Myocyte (in vitro differentiated cells): ENCODE measurements at places on chromosomes 4 and X. TPM values are rescaled to one million over a fixed set of nuclear protein-coding genes. Genes with fewer than 3 reads are reported as not detected.

Gene USP46
- total RNA-seq: 20.8 and 21.0 TPM in 2 replicates

Gene TMSB15C
- total RNA-seq: 3.2 and 3.4 TPM in 2 replicates

Gene ARMCX1
- total RNA-seq: 101 and 135 TPM in 2 replicates

Gene MAOA
- total RNA-seq: 2.5 and 3.4 TPM in 2 replicates

Gene XK
- total RNA-seq: 0.47 and 0.88 TPM in 2 replicates

- peak; percentile 80 for DNase-seq
These were observed 12.8 kb downstream of the SCD5 start for GRCh38 chr4:82785611-82786400.

DNA sequence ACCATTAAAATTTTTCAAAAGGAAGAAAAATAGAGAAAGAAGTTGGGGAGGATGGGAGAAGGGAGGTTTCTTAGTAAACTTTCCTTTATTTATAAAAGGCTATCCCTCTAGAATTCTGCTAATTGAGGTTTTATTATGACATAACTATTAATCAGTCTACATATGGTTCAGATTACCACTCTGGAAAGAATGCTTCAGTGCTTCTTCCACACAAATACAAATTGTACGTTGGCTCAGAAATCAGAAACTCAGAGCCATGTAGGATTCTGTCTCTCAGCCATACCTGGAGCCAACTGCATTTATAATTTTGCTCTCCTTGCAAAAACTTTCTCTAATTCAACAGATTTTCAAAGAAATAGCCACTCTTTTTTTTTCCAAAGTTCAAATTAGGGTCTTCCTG, 37.1 kb downstream of the SRPX start:
- no peak for DNase-seq

GRCh38 chrX:45774961-45775360, 574.3 kb upstream of the DIPK2B start:
- DNase-seq: no peak

DNA sequence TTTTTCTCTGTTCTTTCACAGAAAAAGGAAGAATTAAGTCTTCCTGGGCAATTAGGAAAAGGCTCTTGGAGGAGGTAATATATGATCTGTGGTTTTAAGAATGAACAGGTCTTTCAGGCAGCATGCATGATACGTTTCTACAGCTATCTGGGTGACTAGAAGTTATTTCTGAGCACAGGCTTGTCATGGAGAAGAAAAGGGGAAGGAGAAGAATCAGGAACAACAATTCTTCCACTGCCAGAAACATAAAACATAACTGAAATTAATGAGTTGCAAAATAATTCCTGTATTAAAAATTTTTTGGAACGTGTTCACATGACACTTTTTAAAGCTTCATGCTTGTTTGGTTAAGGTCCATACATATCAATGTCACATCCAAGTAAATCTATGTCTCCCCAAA, 17.7 kb upstream of the STIM2 start:
- DNase-seq: no peak

GRCh38 chr4:137961051-137961438, 281.1 kb downstream of the SLC7A11 start:
- DNase-seq: peak; percentile 71

DNA sequence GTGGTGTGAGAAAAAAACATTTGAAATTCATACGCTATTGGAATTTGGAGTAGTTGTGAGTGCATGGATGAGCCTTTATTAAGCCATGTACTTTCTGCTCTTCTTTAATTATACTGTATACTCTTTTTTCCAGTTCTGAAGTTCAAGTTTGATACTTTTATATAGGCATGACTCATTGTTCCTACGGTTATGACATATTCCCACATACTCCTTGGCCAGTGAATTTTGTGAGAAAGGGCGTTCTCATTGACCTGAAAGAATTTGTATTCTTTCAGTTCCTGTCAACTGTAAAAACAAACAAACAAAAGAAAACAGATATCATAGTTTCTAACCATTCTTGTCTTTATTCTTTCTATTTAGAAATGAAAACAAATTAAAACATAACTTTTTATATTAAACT, 407.3 kb downstream of the MAPK10 start:
- DNase-seq: peak; percentile 47

DNA sequence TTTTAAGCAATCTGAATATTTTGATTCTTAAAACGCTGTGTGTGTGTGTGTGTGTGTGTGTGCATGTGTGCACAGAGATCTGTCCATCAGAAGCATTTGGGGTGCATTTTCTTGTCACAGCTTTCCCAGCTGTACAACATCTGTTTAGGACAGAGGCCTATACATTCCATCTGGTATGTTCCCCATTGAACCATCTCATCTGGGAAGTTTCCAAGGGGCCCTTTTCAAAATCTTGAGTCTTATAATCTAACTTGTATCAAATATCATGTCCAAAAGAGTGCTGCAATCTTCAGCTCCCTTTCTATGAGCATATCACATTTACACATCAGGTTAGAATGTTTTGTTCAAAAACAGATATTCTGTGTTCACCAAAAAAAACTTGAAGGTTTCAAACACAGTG, 16.5 kb upstream of the MID1 start:
- DNase-seq: no peak

GRCh38 chr4:142434519-142435224, 411.4 kb downstream of the INPP4B start:
- no peak for DNase-seq

GRCh38 chrX:108123591-108124366, 32.2 kb downstream of the ATG4A start:
- peak; percentile 41 for DNase-seq
